ENCODE measurements at places on chromosomes 5 and 9.

- no peak for DNase-seq
Measured at GRCh38 chr9:70607926-70608325, 193.5 kb upstream of the KLF9 start.

GRCh38 chr9:98010445-98010844 lies 27.3 kb downstream of the ANP32B start:
- no peak for DNase-seq

DNA sequence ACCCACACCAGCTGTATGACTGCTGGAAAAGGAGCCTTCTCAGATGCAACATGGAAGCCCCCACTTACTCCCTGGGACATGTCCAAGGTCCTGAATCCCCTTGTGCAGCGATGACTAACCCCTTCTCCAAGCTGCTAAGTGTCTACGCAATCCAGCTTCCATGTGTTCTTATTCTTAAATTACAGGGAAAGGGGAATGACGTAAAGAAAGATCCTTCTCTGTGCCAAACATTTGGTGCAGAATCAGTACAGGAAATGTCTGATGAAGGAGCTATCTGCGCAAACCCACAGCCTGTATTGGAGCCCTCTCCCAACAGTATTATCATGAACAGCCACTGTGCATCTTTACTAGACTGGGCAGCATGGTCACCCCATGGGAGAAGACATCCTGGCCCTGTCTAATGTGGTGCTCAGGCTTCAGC lies 183.2 kb downstream of the FRMD3 start:
- no peak for DNase-seq

DNA sequence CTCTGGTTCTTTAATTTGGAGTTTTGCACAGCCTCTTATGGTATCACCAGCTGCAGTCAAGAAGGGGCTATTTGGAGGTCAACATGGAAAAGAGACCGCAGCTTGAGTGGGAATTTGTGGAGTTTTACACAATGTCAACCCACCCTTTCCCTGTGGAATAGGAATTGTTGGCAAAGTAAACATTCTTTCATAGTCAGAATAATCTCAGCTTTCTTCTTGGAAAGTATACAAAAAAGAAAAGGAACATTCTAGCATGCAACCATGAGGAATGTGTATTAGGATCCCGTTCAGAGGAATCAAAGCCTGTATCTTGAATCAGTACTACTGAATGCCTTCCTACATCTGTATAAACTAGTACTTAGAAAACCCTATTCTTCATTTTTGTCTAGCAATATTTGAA lies 107.6 kb downstream of the LURAP1L start:
- no peak for DNase-seq

DNA sequence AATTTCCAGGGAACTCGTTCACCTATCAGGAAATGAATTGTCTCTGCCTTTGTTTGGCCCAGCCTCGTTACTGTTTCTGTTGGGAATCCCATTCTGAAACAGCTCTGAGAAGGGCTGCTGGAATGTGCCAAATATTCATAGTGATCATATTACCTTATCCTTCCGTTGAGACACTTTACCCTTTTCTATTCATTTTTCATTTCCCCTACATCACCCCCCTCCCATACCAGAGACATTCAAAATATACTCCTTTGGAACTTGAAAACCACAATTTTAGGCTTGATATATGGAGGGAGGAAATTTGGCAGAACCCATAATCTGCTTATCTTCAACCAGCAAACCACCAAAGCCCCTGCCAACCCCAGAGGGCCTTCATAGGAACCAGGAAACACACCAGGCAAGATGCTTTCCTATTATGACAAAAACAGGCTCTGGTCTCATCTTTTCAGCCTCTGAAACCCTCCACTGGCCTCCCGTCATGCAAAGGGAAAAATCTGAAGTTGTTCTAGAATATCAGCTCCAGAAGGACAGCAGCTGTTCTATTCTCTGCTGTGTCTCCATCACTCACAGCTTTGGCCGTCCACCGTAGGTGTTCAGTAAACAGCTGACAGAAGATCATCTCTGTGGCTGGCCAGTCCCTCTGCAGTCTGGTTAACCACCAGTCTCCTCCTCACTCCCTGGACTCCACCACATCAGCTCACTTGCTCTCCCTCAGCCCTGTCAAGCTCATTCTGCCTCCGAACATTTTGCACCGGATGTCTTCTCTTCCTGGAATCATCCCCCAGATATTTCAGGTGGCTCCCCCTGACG lies 217.2 kb upstream of the WWC1 start:
- no peak for DNase-seq

Measured in stimulated activated CD4-positive, alpha-beta T cell treated with anti-CD3 and anti-CD28 coated beads, Interleukin-4, amount 100 ng/mL, for 48 hours (primary cell).